SW480 (cell line): ENCODE measurements at places on chromosomes 6 and 20.
A peak's percentile ranks its signal among the peaks of the same experiment; 100 is the strongest.

- DNase-seq, result no peak
Measured at GRCh38 chr6:135801755-135802465, 49.6 kb upstream of the PDE7B start.

- DNase-seq, result peak; percentile 11
Measured at GRCh38 chr6:33018904-33019303, 9.5 kb upstream of the HLA-DOA start.

- DNase-seq, result no peak
Measured at GRCh38 chr6:148466158-148466557, 123.5 kb downstream of the SASH1 start.

DNA sequence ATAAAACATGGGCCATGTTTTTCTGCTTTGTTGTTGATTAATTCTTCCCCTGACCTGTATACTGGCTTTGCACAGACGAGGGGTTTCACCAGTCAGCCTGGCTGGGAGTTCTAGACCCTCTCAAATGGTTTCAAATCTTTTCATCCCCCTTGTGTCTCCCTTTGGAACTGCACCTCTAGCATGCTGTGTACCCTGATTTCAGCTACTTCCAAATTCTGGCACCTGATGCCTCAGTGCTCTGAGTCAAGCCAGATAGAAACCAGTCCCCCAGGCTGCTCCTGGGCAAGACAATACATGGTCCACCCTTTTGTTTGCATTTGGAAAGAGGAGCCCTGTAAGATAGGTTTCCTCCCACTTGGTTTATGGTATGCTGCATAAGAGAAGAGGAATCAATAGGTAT lies 290.2 kb downstream of the BTBD3 start:
- peak; percentile 17 for DNase-seq

DNA sequence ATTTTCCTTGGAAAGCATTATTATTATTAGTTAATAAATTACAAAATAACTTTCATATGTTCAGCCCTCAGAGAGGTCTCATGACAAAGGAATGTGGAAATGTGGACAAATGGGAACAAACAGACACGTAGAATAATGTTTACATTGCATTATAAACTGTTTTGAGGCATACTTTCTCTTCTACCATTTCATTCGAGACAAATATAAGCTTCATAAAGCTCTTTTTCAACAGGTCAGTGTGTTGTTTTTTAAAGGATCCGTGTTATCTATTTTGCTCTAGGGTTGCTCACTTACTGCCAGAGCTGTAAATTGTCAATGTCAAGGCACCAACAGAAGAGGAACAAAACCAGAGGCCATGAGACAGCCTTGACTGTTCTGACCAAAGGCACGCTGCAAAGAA lies 256.8 kb downstream of the PHACTR1 start:
- DNase-seq, result no peak

DNA sequence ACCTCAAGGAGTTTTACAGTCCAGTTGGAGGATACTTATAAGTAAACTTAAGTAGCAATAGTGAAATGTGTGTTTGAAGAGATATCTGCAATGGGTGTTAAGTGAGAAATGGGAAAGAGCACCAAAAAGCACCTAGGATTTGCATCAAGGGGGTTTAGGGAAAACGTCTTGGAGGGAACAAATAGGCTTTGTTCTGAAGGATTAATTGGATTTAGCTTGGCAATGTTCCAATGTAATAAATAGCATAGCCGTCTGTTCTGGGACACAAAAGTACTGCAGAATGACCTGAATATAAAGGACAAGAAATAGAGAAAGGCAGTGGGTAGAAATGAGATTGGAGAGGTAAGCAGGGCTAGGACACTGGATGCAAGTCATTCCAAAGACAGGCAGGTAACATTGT lies 2.8 kb upstream of the MYO6 start:
- no peak for DNase-seq

- peak; percentile 68 for DNase-seq
Measured at GRCh38 chr6:150866147-150866990, 867 bp downstream of the MTHFD1L start.

- DNase-seq, result no peak
Measured at GRCh38 chr6:33695451-33695887, 16.0 kb downstream of the UQCC2 start.

DNA sequence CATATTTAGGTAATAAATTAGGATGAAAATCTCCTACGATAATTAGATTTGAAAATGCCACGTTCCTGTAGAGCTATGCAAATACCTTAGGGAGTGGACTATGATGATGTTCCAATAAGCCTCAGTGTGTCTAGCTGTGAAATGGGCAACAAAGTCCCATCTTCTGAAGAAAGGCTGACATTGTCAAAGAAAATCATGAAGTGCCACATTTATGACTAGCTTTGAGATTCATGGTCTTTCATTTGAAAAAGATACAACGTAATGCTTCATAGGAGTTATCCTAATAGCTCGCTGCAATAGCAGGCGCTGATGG lies 23.8 kb upstream of the BCAS1 start:
- DNase-seq, result no peak

DNA sequence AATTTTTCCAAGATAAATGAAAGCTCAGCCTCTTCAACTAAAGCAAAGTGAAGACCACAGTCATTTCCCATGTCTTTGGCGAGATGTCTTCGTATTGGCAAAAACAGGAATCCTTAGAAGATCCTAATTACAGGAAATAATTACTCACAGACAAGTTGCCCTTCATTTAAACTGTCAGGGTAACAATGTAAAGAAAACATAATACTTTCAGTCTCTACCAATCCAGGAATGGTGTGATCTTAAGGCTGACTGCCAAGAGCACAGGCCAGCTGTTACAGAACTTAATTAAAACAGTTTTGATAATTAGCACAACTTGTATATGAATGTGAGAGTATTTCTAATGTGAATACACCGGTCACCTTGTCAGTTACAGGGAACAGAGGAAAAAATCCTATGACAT lies 292.2 kb downstream of the PACRG start:
- DNase-seq, result no peak

- no peak for DNase-seq
Measured at GRCh38 chr6:150313781-150314180, 55.0 kb upstream of the IYD start.
